ENCODE measurements at places on chromosomes 7 and 10.

GRCh38 chr7:107166736-107167426 lies 1.9 kb upstream of the HBP1 start:
- DNase-seq, result no peak

DNA sequence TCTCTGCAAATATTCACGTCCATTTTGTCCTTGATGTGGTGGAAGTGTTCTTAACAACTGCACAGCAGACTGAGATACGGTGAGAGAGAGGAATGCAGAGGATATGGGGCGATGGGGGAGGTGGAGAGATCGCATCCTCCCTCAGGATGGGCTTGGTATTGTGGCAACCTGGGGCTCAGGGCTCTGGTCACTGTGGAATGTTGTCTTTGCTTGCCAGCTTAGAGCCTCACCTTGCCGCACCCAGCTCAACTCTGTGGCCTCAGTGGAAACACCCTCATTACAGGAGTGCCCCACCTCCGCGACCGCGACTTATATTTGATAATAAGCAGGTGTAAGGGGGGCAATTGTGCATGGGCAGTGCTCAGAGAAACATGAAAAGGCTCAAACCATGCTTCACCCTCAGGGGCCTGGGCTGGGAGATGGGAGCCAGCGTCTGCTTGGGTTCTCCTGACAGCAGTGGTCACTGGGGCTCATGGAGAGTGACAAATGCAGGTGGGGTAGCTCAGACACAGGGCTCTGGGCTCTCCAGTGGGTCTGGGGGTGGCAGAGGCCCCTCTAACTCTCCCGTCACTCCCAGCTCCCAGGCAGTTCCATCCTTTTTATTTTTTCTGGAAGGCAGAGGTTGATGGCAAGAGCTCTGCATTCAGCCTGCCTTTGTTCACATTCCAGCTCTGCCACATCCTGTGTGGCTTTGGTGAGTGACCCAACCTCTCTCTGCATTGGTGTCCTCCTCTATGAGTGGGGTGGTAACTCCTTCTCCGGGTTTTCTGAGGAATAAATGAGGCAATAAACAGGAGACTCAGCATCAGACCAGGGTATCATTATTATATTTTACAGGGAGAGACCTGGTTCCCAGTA lies 43.1 kb upstream of the EMX2 start:
- DNase-seq, result no peak

GRCh38 chr7:86301301-86301700 lies 342.4 kb upstream of the GRM3 start:
- DNase-seq, result no peak

DNA sequence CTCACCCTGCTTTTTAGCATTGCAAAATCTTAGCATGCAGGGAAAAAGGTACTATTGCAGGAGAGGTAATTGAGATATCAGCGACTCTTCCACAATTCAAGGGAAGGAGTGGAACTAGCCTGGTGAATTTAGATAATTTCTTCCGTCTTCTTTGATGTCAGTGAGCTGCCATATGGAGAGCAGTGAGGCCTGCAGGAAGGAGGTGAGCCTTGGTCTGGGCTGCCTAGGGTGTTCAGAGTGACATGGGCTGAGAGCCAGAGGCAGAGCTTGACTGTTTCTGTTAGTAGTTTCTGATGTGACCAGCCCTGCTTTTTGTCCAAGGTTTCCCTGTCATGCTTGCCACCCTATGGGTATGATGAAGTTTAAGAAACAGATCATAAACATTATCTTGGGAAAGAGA lies 28.6 kb downstream of the KAT6B start:
- peak; percentile 62 for DNase-seq

DNA sequence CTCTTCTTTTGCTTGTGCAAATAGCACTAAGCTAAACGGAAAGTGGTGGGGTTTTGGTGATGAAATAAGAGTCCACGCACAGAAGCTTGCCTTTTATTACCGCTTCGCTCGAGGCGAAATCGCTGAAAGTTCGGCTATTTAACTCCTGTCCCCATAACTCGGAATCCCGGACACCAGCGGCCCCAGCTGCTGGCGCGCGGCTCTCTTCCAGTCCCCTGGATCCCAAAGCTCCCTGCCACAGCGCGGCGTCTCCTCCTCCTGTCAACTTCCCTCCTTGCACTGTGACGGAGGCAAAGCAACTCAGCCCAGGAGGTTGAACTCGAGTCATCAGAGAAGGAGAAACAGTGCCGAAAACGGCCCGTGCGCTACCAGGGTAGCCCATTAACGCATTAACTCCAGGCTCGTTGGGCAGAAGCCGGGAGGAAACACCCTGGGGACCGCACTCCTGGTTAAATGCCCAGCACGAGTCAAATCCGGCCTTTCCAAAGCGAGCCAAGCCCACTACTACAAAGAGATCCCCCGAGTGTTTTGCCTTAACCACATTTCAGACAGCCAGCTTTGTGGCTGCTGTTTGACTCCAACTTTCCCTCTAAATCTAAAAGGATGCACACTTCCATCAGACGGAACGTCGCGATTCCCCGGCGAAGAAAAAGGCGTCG lies 1.3 kb downstream of the SEMA3D start:
- peak; percentile 58 for DNase-seq

- no peak for DNase-seq
Measured at GRCh38 chr10:86451604-86451960, 70.0 kb downstream of the WAPL start.

- DNase-seq, result no peak
Measured at GRCh38 chr7:116715077-116715476, 43.1 kb downstream of the MET start.

DNA sequence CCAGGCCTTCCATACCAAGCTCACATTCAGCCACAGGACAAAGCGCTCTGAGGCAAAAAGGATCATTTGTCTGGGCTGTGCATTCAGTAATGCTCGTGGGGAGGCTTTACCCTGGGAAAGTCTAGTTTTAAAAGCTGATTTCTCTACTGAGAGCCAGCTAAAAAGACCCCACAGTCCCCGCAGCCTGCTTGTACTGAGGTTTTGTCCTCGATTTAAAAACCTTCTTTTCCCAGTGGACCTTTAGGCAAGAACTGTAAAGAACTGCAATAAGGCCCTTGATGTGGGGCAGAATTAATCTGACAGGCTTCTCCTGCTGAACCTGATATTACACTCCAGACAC lies 180.3 kb downstream of the USP6NL start:
- no peak for DNase-seq

DNA sequence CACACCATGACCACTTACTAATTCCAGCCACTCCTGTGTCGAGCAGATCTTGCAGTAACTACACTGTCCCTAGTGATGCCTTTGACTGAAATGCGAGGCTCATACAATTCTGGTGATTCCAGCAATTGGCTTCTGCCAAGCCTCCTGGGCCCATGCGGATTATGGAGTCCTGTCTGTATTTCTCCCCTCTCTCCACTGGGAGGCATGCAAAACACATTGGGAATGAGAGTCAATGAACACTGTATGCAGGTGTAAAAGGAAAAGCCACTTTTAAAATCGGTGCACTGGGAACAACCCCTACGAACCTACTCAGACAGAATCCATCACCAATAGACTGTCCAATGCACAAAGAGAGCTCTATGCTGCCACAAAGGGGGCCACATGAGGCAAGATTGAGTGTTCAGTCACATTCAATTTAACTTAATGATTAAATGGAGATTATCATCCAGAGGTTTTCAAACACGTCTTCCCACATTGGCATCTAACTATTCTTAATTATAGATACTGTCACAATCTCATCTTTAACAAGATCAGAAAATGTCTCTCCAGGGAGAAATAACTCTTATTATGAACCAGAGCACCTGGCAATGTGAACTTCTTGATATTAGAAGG lies 550.6 kb downstream of the GLRX3 start:
- DNase-seq, result peak; percentile 72

DNA sequence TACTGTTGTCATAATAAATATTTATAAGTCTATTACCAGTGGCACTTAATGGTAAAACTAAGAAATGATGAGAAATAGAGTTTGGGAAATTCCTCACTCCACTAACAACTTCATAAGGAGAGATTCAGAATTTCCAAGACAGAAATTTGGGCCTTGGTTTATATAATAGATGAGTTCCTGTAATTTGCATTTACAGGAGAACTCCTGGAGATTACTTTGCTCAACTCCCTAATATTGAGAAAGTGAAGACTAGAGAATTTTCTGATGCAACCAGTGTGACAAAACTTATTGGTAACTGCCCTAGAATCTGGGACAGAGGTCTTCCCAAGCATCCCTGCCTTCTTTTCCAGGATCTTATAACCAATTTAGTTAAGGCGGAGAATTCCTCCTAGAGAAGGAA lies 49.1 kb upstream of the GSAP start:
- no peak for DNase-seq

GRCh38 chr10:103786020-103786419 lies 69.4 kb downstream of the SH3PXD2A start:
- no peak for DNase-seq

- no peak for DNase-seq
Measured at GRCh38 chr7:101853684-101854083, 36.3 kb downstream of the CUX1 start.

GRCh38 chr10:118488710-118489497 lies 106.5 kb downstream of the PRLHR start:
- no peak for DNase-seq

All from SK-N-SH (cell line).